DMS79 (cell line): ENCODE measurements at places on chromosomes 1 and 21.

- DNase-seq: no peak
Measured at GRCh38 chr1:214808845-214809460, 206.0 kb downstream of the CENPF start.

DNA sequence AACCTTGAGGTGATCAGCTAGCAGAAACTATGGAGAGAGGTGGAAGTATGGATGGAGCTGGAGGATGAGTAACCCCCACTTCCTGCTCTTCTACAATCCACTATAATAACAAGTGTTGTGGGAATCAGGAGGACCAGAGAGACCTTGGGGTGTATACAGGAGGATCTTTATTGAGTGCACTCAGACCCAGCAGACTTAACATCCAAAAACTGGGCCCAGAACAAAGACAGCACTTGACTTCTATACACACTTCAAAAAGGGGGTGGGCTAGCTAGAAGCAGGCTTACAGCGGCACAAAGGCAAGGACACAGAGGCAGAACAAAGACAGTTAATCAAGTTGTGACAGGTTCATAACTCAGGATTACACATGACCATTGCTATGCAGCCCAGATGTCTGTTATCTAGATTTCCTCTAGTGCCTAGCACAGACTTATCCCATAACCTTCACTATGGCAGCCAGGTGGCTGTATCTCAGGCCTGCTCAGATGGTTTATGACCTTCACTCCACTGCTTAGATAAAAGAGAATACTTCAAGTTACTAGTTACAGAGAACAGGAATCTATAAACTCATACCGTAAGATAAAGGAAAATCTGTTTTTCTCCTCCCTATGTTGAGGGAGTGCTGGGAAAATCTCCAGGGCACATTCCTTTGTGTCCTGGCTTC, 36.1 kb upstream of the PADI2 start:
- DNase-seq: no peak

GRCh38 chr1:51961231-51961630, 29.3 kb downstream of the RAB3B start:
- DNase-seq: no peak

GRCh38 chr1:28913786-28914227, 562 bp upstream of the EPB41 start:
- no peak for DNase-seq

DNA sequence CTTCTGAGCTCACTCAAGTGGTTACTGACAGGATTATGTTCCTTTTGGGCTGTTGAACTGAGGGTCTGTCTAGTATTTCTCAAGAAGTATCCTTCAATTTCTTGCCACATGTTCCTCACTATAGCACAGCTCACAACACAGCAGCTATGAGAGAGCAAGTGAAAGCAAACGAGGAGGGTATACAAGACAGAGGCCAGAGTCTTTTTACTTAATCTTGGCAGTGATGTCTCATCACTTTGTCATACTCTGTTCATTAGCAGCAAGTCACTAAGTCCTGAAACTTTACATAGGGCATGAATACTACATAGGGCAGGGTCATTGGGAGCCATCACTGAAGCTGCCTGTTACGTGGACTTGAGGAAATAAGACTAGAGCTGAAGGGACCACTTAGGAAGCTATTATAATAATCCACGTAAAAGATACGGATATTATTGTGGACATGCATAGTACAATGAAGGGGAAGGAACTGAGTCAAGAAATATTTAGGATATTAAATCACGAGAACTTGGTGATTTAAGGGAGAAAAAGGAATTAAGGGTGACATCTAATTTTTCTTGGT, 63.7 kb downstream of the SLC30A7 start:
- no peak for DNase-seq
